ENCODE measurements at places on chromosomes 6 and 20. TPM values are rescaled to one million over a fixed set of nuclear protein-coding genes. Genes with fewer than 3 reads are reported as not detected.

TFAP2D gene
- not detected for total RNA-seq

ADGRG6 gene
- 1.8 TPM for total RNA-seq

LAMA5 gene
- total RNA-seq = 65.4 TPM

DNA sequence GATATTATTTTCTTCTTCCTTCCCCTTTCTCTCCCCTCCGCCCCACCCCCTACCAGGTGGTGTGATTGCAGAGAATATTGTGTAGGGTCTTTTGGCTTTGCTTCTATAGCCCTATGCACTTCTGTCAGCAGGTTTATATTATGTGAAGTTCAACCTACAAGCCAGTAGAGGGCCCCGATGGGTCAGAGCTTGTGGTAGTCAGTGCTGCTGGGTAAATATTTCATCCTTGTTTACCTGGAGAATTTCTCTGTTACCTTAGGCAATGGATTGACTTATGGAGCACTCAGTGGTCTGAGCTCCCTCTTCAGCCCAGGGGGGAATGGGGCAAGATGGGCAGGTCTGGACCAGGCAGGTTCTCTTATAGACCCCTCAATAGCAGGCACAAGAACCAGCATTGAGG lies 720.9 kb downstream of the GRIK2 start:
- no peak for DNase-seq
- no peak overlapping the region for H3K27ac ChIP-seq
- H3K27me3 ChIP-seq = no peaks in the 10 kb centered on the region

TP53TG5 gene
- 2.4 TPM for total RNA-seq

- H3K27ac ChIP-seq = peak overlapping the region; percentile 67
- H3K27me3 ChIP-seq = no peaks in the 10 kb centered on the region
Observed at GRCh38 chr20:50409495-50409894, 100.7 kb upstream of the PTPN1 start.

DNA sequence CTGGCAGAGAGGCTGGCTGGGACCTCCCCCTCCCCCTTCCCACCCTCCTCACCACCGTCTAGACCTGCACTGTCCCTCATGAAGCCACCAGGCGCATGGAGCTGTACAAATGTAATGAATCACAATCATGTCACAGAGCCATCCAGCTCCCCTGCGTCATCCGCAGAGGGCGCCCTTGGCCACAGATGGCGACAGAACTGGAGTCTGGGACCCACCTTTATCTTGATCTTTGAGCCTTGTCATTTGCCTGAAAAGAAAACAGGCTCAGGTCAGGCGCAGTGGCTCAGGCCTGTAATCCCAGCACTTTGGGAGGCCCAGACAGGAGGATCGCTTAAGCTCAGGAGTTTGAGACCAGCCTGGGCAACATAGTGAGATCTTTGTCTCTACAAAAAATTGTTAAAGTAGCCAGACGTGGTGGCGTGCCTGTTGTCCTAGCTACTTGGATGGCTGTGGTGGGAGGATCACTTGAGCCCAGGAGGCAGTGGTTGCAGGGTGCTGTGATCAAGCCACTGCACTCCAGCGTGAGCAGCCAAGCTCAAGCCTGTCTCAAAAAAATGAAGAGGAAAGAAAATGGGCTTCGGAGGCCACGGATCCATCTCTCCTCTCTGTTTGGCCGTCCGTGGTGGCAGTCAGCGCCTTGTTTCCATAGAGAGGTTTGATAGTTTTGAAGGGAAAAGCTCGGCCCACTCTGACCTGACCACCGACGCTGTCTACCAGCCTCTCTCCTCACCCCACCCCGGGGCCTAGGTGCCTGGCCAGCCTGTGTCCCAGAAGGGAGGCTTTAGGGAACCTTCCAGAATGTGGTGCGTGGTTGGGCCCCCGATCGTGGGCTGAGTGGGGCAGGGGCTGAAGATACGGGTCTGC lies 6.2 kb downstream of the COL9A3 start:
- H3K36me3 ChIP-seq = no peaks in the 10 kb centered on the region
- no peak overlapping the region for H3K4me3 ChIP-seq
- H3K27ac ChIP-seq = no peak overlapping the region
- H3K27me3 ChIP-seq = no peaks in the 10 kb centered on the region
- peaks cover 32% of the 10 kb centered on the region for H3K4me1 ChIP-seq

GRCh38 chr6:150496629-150497028 lies 103.1 kb upstream of the PLEKHG1 start:
- DNase-seq = no peak
- H3K36me3 ChIP-seq = no peaks in the 10 kb centered on the region
- no peaks in the 10 kb centered on the region for H3K27me3 ChIP-seq
- no peak overlapping the region for H3K4me3 ChIP-seq
- H3K27ac ChIP-seq = no peak overlapping the region

DNA sequence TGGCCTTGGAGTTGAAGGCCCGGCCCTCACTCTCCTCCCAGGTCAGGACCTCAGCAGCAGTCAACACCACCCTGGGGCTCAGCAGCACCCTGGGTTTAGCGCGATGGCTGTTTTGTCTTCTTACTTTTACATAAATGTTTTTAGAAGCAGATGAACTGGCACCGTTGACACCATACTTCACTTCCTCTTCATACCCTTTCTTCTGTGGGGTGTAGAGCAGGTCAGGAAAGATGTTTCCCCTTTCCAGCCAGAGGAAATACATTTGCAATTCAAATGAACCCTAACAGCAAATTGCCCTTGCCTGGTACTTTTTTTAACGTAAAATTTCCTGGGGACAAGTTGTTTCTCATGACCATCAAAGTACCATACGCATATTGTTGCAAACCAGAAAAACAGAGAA lies 54.7 kb upstream of the SNX9 start:
- no peak overlapping the region for H3K27ac ChIP-seq
- no peak for DNase-seq
- no peaks in the 10 kb centered on the region for H3K36me3 ChIP-seq
- peaks cover 16% of the 10 kb centered on the region for H3K4me1 ChIP-seq
- H3K4me3 ChIP-seq = no peak overlapping the region

SRSF6 gene
- total RNA-seq = 52.9 TPM

- H3K36me3 ChIP-seq = no peaks in the 10 kb centered on the region
- peaks cover 16% of the 10 kb centered on the region for H3K27me3 ChIP-seq
- H3K27ac ChIP-seq = no peak overlapping the region
- DNase-seq = no peak
Observed at GRCh38 chr20:59728722-59729430, 124.5 kb downstream of the PHACTR3 start.

GRCh38 chr20:1327827-1328679 lies 886 bp downstream of the SDCBP2 start:
- H3K36me3 ChIP-seq = no peaks in the 10 kb centered on the region
- DNase-seq = no peak
- H3K27me3 ChIP-seq = no peaks in the 10 kb centered on the region
- H3K4me3 ChIP-seq = no peak overlapping the region
- peaks cover 24% of the 10 kb centered on the region for H3K4me1 ChIP-seq

GRCh38 chr6:94361304-94362060 lies 942.1 kb upstream of the EPHA7 start:
- H3K4me3 ChIP-seq = no peak overlapping the region
- H3K27ac ChIP-seq = no peak overlapping the region
- H3K36me3 ChIP-seq = no peaks in the 10 kb centered on the region
- no peaks in the 10 kb centered on the region for H3K4me1 ChIP-seq
- peak; percentile 8 for DNase-seq
- H3K27me3 ChIP-seq = no peaks in the 10 kb centered on the region

- H3K36me3 ChIP-seq = no peaks in the 10 kb centered on the region
- no peak for DNase-seq
- no peaks in the 10 kb centered on the region for H3K27me3 ChIP-seq
- H3K27ac ChIP-seq = no peak overlapping the region
Observed at GRCh38 chr6:125067552-125067951, 86.0 kb upstream of the TPD52L1 start.

DNA sequence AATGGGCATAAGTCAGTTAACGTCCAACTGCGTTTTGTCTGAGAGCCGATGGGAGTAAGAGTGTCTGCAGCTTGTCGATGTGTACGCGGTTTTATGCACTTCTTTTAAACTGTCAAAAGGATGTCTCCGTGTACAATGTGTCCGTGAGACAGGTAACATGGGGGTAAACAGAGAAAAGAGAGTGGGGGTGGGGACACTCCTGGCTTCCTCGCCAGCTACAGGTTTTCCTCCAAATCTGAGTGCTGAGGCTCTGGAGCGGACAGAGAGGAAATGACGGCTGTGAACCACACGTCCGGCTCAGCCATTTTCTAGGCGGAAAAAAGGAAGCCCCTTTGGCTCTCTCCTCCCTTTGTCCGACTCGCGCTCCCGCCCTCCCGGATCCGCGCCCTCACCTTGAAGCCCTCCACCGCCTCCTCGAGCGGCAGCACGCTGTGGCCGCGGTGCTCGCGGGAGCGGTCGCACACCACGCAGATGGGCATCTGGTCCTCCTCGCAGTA lies 916 bp downstream of the TRIM27 start:
- H3K36me3 ChIP-seq = peaks cover 44% of the 10 kb centered on the region
- peak overlapping the region; percentile 89 for H3K4me3 ChIP-seq
- peak; percentile 59 for DNase-seq
- peak overlapping the region; percentile 97 for H3K27ac ChIP-seq

DNA sequence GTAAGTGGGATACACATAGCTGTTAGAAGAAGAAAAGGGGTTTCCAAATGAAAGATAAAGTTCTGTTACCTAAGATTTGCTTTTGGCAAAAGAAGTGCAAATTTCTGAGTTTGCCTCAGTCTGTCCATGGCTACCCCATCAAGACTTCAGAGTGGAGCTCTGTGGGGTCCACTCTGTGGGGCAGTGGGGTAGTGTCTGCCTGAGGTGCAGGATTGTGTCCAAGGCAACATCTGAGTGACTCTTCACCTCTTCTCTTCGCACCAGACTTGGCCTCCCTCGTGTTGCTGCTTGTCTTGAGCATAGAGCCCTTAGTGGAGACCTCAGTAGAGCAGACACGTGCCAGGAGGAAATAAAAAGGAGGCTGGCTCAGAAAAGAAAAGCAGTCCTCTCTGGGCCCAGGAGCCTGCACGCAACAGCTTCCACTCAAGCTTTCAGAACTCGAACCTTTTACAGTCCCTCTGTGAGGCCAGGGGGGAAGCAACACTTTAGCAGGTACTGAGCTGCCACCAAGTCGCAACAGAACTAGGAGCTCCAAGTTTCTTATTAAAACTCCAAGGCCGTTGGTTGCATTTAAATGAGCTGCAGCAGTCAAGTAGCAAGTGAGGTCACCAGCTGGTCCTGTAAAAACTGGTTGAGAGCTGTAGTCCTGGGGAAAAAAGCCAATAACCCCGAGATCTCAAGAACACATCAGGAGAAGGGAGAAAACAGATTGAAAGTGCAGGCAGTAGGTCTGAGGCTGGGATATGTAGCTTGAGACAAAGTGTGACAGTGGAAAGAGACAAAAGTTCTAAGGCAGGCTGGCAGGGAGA lies 413.5 kb downstream of the CDC5L start:
- no peak overlapping the region for H3K4me3 ChIP-seq
- H3K4me1 ChIP-seq = no peaks in the 10 kb centered on the region
- H3K27me3 ChIP-seq = peaks cover 10% of the 10 kb centered on the region
- no peak overlapping the region for H3K27ac ChIP-seq
- no peaks in the 10 kb centered on the region for H3K36me3 ChIP-seq
- DNase-seq = no peak

DNA sequence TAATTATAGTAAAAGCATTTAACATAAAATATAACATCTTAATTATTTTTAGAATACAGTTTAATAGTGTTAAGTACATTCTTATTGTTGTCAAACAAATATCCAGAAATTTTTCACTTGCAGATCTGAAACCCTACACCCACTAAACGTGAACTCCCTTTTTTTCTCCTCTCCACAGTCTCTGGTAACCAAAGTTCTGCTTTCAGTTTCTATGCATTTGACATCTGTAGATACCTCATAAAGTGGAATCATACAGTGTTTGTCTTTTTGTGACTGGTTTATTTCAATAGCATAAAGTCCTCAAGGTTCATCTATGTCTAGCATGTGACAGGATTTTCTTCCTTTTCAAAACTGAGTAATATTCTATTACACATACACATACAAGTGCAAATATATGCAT lies 286.3 kb downstream of the BTBD3 start:
- DNase-seq = no peak
- no peak overlapping the region for H3K4me3 ChIP-seq
- H3K27ac ChIP-seq = no peak overlapping the region
- H3K36me3 ChIP-seq = no peaks in the 10 kb centered on the region
- H3K4me1 ChIP-seq = no peaks in the 10 kb centered on the region
- no peaks in the 10 kb centered on the region for H3K27me3 ChIP-seq

- no peaks in the 10 kb centered on the region for H3K27me3 ChIP-seq
- no peaks in the 10 kb centered on the region for H3K4me1 ChIP-seq
- no peak overlapping the region for H3K4me3 ChIP-seq
- no peak for DNase-seq
- H3K27ac ChIP-seq = no peak overlapping the region
Observed at GRCh38 chr20:5884465-5885335, 65.6 kb downstream of the TRMT6 start.

- H3K36me3 ChIP-seq = no peaks in the 10 kb centered on the region
- no peak for DNase-seq
- H3K27ac ChIP-seq = peak overlapping the region; percentile 53
- peaks cover 32% of the 10 kb centered on the region for H3K4me1 ChIP-seq
- peaks cover 49% of the 10 kb centered on the region for H3K27me3 ChIP-seq
Observed at GRCh38 chr6:106098383-106099234, 12.5 kb downstream of the PRDM1 start.

ATG5 gene
- total RNA-seq = 17.1 TPM

DNA sequence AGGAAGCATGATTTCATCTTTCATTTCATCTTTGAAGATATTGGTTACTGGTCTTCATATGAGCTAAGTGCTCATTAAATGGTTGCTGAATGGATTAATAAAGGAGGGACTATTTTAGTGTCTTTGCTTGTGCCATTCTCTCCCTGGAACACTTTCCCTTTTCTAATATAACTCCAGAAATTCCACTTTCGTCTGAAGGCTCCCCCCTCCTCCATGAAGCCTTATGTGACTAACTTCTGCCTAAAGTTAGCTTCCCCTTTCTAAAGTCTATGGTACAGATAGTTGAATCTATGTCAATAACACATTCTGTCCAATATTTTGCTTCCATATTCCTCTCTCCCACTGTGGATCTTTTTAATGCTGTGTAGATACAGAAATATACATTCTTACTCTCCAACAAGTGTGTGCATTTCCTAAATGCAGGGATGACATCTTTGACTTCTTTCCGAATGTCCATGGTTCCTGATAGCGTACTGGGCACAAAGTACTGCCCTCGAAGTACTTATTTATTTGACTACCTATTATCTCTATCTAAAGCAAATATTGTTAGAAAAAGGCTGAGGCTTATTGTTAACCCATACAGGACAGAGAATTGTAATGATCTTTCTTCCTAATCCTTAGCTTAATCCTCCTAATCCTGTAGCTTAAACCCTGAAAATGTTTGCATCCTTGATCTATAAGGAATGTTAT lies 84.7 kb upstream of the ELOVL5 start:
- H3K27me3 ChIP-seq = no peaks in the 10 kb centered on the region
- DNase-seq = no peak
- no peak overlapping the region for H3K4me3 ChIP-seq
- no peaks in the 10 kb centered on the region for H3K36me3 ChIP-seq
- no peaks in the 10 kb centered on the region for H3K4me1 ChIP-seq
- no peak overlapping the region for H3K27ac ChIP-seq

GRCh38 chr6:35302604-35303241 lies 5.1 kb downstream of the DEF6 start:
- H3K4me3 ChIP-seq = no peak overlapping the region
- DNase-seq = peak; percentile 46
- H3K4me1 ChIP-seq = peaks cover 16% of the 10 kb centered on the region
- H3K27me3 ChIP-seq = no peaks in the 10 kb centered on the region
- no peaks in the 10 kb centered on the region for H3K36me3 ChIP-seq
- H3K27ac ChIP-seq = peak overlapping the region; percentile 28

- no peak for DNase-seq
- H3K4me3 ChIP-seq = no peak overlapping the region
- no peak overlapping the region for H3K27ac ChIP-seq
- H3K27me3 ChIP-seq = no peaks in the 10 kb centered on the region
- peaks cover 62% of the 10 kb centered on the region for H3K4me1 ChIP-seq
- H3K36me3 ChIP-seq = peaks cover 97% of the 10 kb centered on the region
Observed at GRCh38 chr6:56516003-56516402, 126.7 kb downstream of the DST start.

GRCh38 chr6:17905611-17906592 lies 81.5 kb downstream of the KIF13A start:
- no peak overlapping the region for H3K27ac ChIP-seq
- DNase-seq = no peak
- no peak overlapping the region for H3K4me3 ChIP-seq
- peaks cover 77% of the 10 kb centered on the region for H3K4me1 ChIP-seq
- no peaks in the 10 kb centered on the region for H3K36me3 ChIP-seq

Measured in heart right ventricle (tissue), 16 donors.